ENCODE measurements at places on chromosomes 1 and 21.

GRCh38 chr1:230747890-230748800, 957 bp downstream of the CAPN9 start:
- no peak for DNase-seq

DNA sequence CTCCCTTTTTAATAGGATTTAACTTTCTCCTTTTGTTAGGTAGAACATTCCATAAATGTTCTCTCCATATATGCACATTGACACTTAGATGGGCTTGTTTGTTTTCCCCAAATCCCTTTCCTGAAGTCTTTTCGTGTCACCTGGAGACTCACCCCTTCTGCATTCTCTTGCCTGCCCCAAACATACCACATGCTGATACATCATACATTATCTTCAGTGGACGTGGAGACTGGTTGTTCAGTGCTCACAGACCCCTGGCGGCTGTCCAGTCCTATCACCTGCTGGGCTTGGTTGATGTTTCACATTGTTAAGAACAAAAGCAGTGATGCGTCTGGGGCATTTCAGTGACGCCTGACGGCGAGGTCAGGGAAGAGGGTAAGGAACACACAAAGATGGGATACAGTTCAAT, 22.2 kb downstream of the FMOD start:
- DNase-seq: no peak

DNA sequence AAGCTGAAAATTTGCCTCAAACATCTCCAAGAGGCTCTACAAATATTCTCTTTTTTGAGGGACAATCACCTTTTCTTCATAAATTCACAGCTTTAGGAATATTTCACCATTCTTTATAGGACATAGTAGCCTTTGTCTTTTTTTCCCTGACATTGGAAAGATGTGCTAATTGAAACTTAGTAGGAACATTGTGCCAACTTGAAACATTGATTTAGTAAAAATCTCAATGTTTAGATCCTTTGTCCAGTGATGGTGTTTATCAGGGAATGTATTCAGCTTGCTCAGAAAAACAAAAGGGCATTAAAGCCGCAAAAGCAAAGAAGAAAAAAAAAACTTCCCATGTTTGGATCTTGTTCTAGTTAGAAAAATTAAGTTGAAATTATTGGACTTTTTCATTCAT, 52.1 kb downstream of the DPT start:
- no peak for DNase-seq

GRCh38 chr1:214354440-214355148, 73.6 kb downstream of the SMYD2 start:
- peak; percentile 59 for DNase-seq

GRCh38 chr1:58895559-58896145, 111.8 kb upstream of the JUN start:
- DNase-seq: no peak

DNA sequence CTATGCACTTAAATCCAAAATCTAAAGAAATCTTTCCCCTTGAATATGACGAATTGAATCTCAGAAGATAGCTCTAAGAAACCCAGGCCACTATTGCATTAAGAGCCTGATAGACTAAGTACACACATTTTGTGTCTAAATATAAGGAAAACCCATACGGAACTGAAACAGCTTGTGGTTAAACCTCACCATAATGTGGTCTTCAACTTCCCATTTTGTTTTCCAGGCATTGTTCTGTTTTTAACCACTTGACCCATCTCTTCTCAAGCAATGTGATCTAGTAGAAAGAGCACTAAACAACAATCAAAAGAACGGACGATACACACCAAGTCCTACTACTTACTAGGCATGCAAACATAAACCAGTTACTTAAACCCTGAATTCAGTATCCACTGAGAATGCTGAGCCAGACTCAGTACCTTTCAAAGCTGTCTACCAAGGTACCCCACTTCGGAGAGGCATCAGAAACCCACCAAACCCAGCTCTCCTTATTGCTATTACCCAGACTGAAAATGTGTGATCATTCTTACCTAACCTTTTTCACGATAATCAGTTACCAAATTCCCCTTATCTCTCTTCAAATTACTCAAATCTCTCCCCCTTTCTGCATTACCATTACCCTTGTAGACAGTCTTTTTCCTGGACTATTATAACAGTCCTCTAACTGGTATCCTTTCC, 12.8 kb downstream of the OTUD7B start:
- DNase-seq: no peak

DNA sequence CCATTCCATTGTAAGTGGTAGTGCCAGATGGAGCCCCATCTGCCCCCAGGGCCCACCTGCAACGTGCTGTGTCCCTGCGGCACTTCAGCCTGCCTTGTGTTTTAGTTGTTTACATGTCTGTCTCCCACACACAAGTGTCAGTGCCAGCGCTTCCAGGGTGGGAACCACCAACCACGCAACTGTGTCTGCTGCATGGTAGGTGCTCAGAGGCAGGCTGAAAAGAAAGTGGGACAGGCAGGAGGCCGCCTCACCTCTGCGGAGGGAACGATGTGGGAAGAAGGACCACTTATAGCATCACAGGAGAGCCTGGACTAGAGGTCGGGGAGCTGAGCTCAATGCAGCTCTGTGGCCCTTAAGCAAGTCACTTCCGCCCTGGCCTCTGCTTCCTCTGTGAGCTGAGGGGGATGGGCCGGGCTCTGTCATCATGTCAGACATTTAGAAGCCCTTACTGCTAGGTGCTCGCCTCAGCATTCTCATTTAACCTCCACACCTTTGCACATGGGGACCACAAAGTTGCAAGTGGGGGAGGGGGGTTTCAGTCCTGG, 17.9 kb downstream of the SLC9A1 start:
- DNase-seq: no peak

DNA sequence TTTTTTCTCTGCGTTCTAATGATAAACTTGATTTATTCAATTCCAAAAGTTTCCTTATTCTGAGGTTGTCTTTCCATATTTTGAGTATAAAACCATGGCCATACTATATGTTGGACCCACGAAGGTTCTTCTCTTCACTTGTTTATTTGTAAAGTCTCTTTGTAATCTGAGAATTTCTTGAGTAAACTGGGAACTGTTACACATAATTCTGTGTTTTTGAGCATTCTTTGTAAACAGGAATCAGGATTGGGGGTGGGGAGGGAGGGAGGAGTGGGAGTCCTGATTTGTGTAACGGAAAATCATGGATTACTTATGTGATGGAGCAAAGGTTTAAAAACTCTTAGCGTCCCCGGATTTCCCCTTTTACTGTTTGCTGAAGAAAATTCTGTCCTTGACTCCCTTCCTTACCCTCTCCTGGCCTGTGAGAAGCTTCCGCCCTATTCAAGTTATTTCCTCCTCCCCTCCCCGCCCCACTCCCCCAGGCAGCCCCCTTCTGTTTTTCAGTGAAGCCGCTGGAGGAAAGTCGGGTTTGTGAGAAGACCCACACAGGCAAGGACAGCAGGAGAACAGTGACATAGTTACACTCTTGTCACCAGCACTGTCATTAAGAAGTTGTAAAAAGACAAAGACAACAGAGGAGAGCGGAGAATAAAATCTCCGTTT, 6.4 kb upstream of the NBPF11 start:
- no peak for DNase-seq

DNA sequence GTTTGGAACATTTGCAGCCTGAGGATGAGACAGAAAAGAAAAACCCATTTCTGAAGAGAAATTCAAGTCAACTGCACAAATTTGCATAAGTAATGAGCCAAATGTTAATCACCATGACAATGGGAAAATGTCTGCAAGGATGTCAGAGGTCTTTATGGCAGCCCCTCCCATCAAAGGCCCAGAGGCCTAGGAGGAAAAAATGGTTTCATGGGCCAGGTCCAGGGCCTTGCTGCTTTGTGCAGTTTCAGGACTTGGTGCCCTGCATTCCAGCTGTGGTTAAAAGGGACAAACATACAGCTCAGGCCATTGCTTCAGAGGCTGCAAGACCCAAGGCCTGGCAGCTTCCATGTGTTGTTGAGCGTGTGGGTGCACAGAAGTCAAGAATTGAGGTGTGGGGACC, 13.4 kb downstream of the RBM11 start:
- no peak for DNase-seq

DNA sequence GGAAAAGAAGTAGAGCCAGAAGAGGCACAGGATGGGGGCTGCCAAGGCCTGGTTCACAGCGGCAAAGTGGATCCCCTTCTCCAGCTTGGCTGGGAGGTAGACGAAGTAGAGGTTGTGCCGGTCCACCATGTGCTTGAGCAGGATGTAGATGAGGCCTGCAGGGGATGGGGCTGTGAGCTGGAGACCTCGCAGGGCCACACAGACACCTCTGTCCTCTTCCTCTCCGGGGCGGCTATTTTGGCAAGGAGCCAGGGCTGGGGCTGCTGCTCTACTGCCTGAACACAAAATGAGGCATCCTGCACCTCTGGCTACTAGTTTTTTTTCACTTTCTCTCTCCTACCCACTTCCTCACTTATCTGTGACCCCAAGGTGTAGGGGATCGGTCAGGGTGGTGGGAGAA, 32.3 kb downstream of the TMEM63A start:
- no peak for DNase-seq

- no peak for DNase-seq
These were observed 148.3 kb downstream of the RHOU start for GRCh38 chr1:228883535-228883934.

- no peak for DNase-seq
These were observed 3902.9 kb downstream of the SRGAP2C start for GRCh38 chr1:125087691-125088090.

- DNase-seq: no peak
These were observed 62.3 kb downstream of the OPTC start for GRCh38 chr1:203556047-203556851.

DNA sequence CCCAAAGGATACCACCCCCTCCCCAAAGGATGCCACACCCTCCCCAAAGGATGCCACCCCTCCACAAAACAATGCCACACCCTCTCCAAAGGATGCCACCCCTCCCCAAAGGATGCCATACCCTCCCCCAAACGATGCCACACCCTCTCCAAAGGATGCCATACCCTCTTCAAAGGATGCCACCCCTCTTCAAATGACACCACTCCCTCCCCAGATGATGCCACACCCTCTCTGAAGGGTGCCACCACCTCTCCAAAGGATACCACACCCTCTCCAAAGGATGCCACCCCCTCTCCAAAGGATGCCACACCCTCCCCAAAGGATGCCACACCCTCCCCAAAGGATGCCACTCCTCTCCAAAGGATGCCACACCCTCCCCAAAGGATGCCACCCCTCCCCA, 21.6 kb upstream of the TRIM17 start:
- DNase-seq: no peak

- no peak for DNase-seq
These were observed 3.2 kb upstream of the RAB3GAP2 start for GRCh38 chr1:220275430-220275829.

DNA sequence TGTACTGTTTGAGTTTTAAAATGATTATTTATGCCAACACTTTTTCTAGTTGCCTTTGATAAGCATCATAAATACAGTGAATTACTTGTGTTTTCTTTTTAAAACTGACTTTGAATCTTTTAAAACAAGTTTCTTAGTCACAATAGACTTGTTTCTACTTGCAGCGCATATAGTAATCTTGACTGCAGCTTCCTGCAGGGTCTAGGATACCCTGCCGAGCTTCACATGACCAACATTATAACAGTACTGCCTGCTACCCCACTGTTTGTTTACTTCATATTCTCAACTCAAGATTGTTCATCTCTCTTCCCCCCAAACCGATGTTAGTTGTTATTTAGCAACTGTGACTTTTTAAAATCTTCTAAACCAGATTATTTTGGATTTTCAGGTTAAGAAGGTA, 751.3 kb upstream of the NEGR1 start:
- DNase-seq: no peak

GRCh38 chr1:169259816-169260215, 107.8 kb downstream of the NME7 start:
- no peak for DNase-seq

GRCh38 chr1:117167402-117167801, 43.3 kb downstream of the VTCN1 start:
- DNase-seq: no peak

- DNase-seq: no peak
These were observed 19.3 kb upstream of the FOXO6 start for GRCh38 chr1:41341772-41342562.

DNA sequence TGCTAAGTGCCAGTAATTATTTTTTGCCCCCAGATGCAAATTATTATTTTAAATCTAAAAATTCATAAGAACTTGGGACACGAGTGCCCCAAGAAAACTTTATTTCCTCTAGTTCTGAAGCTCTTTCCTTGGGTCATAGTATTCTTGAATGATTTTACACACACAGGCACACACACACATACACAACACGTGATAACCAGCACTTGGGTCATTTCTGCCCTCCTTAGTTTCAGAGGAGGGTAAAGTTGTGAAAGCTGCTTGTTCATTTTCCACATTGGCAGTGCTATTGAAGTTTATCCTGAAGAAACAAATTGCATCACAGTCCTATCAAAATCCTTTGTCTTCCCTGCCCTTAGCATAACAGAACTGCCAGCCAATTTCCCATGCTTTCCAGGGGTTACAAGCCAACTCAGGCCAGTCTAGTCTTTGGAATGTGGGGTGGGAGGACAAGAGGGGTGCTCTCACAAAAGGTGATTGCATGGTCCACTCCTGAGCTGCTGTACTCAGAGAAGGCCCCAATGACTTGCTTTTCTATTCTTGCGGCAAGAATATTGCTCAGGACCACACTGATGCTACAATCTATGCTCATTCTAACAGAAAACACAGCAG, 98.5 kb upstream of the POGK start:
- DNase-seq: no peak

DNA sequence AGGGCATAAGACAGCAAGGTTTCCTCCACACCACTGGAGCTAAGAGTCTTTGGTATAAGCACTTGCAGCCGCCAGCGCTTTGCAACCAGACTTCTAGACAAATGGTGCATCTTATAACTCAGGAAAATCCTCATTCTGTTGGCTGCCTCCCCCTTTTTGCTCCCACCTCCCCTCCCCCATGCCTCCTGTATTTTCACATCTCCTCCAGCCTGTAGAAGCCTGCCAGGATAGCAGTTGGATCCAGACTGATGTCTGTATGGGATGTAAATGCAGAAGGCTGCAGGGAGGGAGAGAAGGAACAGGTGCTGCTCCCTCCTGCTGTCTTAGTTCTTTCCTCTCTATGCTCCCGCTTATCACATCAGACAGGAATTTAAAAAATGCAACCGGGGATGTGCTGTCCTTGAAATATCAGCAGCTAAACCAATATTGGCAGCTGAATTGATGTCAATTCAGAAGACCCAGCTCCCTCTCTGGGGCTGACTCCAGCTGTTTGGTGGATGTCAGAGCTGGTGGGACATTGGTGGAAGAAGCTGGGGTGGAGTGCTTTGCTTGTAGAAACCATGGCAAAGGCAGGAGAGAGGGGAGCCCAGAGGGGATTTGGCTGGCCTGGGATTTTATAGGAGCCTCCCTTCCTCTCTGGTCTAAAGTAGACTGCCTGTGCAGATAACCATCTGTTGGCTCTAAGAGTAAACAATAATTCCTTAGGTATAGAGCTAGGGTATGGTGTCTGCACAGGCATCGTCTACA, 53.5 kb downstream of the NFASC start:
- DNase-seq: no peak

DNA sequence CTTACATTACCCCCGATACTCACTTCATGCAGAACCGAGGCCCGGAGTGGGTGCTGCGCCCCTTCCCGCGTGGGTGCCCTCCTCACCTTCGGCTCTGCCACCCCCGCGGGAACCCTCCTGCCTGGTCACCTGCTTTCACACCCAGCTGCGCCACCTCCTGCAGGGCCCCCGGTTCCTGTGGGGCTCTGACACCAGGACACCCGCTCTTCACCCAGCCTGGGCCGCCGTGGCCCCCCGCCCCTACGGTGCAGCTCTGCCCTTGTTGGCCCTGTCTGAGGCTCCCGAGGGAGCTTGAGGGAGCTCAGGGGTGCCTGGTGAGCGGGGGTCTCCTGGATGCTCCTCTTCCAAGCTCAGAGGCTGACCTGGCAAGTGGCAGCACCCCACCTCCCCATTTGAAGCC, 19.0 kb downstream of the RRP1 start:
- no peak for DNase-seq
